ENCODE measurements at places on chromosomes 6 and 20.
A peak's percentile ranks its signal among the peaks of the same experiment; 100 is the strongest.

DNA sequence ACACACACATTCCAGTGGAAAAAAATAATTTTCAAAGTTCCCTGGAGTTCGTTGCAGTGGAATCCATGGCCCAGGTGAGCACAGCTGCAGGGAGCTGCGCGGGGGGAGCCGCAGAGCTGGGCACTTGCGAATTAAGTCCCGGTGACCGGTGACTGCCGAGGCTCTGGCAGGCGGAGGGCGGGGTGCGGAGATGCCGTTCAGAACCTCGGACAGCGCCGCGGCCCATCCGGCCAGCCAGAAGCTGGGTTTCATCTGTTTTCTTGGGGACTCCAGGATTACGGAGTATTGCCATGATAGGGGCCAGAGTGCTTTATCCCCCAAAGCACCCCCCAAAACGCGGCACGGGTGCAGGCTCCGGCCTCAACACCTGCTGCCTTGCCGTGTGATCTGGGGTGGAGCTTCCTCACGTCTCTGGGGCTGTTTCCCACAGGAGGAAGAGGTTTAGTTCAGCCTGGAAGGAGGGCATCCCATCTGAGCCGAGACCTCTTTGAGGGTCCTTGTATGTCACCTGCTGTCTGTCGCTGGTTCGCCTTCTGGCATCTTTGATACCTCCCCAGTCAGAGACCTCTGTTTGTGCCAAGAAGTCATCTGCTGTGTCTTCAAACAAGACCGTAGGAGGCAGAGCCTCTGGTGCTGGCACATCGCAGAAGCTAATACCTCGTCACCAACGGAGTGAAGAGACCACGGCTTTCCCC is 99.4 kb downstream of the YTHDF1 start:
- DNase-seq, result no peak

DNA sequence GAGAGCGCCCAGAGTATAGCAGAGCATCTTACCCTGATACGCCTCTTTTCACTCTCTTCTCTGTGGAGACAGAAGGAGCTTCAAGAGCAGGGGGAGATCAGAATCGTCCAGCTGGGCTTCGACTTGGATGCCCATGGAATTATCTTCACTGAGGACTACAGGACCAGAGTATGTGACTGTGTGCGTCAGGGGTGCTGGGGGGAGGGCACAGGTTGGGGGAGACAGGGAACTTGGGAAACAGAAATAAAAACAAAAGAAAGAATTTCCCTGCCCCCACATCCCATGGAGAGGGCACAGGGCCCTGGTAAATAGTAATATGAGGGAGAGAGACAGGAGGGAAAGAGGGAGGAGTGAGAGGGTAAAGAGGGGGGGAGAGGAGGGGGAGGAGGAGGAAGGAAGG is 3.0 kb upstream of the C4A start:
- DNase-seq, result no peak

GRCh38 chr20:50654904-50655303 is 36.4 kb downstream of the RIPOR3 start:
- peak; percentile 16 for DNase-seq

- DNase-seq, result no peak
These were observed 2.5 kb downstream of the CALHM4 start for GRCh38 chr6:116556065-116556464.

DNA sequence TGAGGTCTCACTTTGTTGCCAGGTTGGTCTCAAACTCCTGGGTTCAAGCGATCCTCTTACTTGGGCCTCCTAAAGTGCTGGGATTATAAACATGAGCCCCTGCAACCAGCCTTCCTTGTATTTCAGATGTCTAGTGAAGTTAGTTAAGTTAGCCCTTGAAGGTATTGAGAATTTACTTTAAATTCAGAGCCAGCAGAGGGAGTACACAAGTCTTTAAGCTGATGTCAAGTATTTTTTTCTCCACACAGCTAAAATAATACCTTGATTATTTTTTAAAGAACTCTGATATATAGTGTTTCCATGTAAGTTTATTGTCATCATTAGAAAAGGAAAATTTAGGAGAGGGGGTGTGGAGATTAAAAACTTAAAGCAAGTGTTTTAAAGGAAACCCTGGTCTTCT is 9.8 kb downstream of the FOXO3 start:
- no peak for DNase-seq

GRCh38 chr6:90226257-90226656 is 70.4 kb downstream of the BACH2 start:
- no peak for DNase-seq

GRCh38 chr6:107624541-107624940 is 134.6 kb downstream of the SOBP start:
- DNase-seq, result no peak

- no peak for DNase-seq
These were observed 154.2 kb upstream of the RNF24 start for GRCh38 chr20:4169360-4170190.

DNA sequence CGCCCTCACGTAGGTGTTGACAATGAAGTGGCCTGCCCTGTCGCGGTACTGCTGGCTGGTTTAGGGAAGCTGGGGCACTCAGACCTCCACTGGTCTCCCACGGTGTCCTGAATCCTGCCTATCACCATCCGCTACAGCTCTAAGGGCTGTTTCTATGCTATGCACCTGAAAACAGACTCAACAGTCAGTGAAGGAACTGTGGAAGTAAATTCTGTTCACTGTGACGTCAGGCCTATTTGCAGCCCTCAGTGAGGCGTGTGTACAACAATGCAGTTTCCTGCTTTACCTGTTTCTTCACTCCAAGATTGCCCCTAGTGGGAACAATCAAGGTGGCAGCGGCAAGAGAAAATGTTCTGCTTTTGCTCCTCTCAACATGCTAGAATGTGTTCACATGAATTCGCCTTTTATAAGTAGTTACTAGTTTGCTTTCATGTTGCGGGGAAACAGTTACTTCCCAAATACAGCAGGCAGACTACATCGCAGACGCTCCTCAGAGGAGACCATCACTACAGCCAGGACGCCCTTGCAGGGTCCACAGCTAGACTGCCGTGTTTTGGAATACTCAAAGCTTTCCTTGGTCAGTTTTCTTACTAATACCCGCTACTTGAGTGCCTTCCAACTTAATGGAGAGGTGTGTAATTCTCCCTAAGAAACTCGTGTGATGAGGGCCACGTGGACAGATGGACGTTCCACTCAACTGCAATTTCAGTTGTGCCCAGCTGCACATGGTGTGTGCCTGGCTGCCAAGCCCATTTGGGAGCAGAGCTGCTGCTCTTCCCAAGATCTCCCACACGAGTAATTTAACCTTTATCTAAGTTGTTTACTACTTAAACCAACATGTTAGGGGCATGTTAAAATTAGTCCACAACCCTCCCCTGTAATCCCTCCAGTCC is 25.4 kb downstream of the DIDO1 start:
- DNase-seq, result no peak

GRCh38 chr6:84072442-84072997 is 38.9 kb downstream of the MRAP2 start:
- no peak for DNase-seq

DNA sequence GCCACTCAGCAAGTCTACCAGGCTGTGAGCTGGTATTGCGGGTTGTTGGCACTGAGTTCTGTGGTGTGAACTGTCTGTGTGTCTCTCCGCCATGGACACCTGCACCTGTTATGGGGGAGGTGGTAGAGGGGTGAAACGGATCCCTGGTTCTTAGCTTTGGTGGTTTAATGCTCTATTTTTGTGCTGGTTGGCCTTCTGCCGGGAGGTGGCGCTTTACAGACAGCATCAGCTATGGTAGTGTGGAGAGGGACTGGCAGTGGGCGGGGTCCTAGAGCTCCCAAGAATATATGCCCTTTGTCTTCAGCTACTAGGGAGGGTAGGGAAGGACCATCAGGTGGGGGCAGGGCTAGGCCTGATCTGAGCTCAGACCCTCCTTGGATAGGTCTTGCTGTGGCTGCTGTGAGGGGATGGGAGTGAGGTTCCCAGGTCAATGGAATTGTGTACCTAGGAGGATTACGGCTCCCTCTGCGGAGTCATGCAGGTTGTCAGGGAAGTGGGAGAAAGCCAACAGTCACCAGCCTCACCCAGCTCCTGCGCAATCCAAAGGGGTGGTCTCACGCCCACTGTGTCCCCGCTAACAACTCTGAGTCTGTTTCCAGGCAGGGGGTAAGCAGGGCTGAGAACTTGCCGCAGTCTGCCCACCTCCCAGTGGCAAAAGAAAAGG is 154.3 kb downstream of the CCDC170 start:
- no peak for DNase-seq

DNA sequence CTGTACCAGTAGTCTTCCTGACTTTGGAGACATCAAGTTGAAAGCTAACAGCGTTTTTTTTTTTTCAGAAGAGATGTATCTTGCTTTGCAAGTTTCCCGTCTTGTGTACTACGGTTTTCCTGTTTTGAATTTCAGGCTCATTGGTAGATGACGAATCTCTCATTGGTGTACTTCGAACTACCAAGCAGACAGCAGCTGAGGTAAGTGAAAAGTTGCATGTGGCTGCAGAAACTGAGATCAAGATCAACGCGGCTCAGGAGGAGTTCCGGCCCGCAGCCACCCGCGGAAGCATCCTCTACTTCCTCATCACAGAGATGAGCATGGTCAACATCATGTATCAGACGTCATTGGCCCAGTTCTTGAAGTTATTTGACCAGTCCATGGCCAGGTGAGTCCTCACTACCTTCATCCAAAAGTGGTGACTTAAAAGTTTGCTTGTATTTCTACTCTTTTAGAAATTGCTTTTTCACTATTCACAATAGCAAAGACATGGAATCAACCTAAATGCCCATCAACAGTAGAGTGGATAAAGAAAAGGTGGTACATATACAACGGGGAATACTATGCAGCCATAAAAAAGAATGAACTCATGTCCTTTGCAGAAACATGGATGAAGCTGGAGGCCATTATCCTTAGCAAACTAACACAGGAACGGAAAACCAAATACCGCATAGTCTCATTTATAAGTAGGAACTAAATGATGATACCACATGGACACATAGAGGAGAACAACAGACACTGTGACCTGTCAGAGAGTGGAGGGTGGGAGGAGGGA is 110.6 kb upstream of the GLP1R start:
- DNase-seq, result no peak

- DNase-seq, result no peak
These were observed 313.0 kb upstream of the DEFB112 start for GRCh38 chr6:50362706-50363105.

DNA sequence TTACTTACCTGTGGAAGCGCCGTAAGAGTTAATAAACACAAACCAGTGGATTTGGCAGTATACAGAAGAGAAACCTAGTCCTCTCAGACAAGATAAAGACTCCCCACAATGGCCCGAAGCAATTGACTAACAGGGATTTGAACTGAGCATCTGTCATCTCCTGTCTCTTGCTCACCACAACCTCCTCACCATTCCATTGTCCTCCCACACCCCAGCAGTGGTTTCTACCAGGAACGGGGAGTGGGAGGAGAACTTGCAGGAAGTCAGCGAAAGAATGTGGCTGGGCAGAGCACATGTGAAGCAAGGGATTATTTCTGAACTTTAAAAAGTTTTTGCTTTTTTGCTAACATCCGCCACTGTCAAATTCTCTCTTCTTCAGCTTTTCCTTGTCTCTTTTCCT is 24.6 kb upstream of the TAAR1 start:
- no peak for DNase-seq

DNA sequence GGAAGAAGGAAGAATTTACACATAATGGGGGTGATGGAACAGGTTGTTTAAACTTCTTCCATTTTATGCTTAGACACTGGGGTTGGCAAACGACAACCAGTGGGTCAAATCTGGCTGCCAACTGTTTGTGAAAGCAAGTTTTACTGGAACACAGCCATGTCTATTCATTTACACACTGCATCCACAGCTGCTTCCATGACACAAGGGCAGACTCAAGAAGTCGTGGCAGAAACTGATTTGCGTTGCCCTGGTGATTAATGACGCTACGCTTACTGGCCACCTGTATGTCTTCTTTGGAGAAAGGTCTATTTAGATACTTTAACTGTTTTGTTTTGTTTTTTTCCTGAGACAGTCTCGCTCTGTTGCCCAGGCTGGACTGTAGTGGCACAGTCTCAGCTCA is 19.0 kb downstream of the CTCFL start:
- DNase-seq, result peak; percentile 54

DNA sequence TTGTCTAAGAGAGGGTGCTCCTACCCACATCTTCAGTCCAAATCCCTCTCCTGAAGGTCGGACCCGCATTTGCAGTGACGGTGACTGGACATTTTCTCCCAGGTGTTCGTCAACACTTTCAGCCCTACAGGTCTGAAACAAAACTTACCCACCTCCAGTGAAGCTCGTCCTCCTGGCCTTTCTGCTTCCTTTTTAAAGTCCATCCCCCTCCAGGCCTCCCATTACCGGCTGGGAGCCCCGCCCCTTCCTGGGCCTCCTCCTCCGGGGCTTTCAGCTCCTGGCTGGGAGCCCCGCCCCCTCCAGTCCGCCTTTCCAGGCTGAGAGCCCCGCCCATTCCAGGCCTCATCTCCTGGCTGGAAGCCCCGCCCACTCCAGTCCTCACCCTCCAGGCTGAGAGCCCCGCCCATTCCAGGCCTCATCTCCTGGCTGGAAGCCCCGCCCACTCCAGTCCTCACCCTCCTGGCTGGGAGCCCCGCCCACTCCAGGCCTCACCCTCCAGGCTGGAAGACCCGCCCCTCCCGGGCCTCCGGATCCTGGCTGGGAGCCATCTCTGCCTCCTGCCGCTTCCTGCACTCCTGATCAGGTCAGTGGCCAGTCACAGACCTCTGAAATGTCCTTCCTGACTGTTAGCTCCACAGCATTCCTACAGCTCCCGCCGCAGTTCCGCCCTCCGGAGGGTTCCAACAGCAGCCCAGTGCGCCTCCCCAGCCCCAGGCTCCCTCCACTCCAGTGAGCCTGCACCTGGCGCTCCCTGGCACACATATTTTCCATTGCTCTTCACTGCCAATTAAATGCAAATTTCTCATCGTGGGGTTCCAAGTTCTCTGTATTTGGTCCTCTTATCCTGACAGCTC is 98.5 kb downstream of the LY86 start:
- DNase-seq, result peak; percentile 86

DNA sequence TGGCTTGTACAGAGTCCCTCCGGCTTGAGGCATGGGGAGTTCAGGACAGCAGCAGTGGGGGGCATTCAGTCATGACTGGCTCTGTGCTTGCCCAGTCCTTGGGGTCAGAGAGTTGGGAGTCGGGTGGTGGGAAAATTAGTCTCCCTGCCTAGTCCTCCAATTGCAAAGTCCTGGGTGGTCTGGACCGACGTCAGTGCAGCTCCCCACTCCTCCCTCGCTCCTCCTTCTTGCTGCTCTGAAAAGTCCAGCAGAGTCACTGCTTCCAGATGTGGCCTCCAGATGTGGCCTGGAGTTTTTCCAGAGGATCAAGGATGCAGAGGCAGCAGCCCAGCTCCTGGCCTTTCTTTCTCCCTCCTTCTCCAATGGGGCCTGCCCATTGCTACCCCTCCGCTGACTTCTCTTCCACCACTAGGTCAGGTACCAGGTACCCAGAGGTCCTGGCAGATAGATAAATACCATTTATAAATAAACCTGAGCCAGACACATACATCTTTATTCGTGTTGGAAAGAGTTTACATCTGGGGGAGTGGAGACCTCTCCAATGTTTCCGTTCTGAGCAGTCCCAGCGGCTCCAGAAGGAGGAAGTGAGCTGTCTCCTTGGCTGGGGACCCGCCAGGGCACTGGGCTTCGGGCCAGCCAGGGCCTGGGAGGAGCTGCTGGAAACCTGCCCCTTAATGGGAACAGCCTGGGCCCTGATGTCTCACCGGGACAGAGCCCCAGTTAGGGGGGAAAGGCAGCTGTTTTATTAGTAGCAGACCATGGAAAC is 49.0 kb upstream of the RNF24 start:
- peak; percentile 8 for DNase-seq
